ENCODE measurements at places on chromosomes 3 and 15. TPM values are rescaled to one million over a fixed set of nuclear protein-coding genes. Genes with fewer than 3 reads are reported as not detected.

The CISH gene
- 2.0 TPM for total RNA-seq

The TMEM108 gene
- total RNA-seq, result not detected

The SEMA3G gene
- total RNA-seq, result under 0.01 TPM

The RASGRP1 gene
- not detected for total RNA-seq

The ITIH3 gene
- 0.14 TPM for total RNA-seq

The GCSAM gene
- total RNA-seq, result not detected

The VIPR1 gene
- 2.0 TPM for total RNA-seq

The SEMA3B gene
- 25.4 TPM for total RNA-seq

The MME gene
- 354 TPM for total RNA-seq

The APOD gene
- total RNA-seq, result 2.0 TPM

The NPAP1 gene
- not detected for total RNA-seq

The IDH3A gene
- 56.5 TPM for total RNA-seq

The TNIK gene
- total RNA-seq, result 27.3 TPM

The RAB6B gene
- total RNA-seq, result under 0.01 TPM

The ZBBX gene
- total RNA-seq, result not detected

The CHCHD6 gene
- total RNA-seq, result 9.2 TPM

The SCG5 gene
- total RNA-seq, result 16.5 TPM

The CMTM8 gene
- not detected for total RNA-seq

The UACA gene
- 382 TPM for total RNA-seq

The HGD gene
- total RNA-seq, result 0.14 TPM

The WDR72 gene
- total RNA-seq, result not detected

The AMIGO3 gene
- 2.1 TPM for total RNA-seq

The ANKUB1 gene
- not detected for total RNA-seq

The ARGFX gene
- total RNA-seq, result not detected

The ROPN1B gene
- total RNA-seq, result not detected

The TJP1 gene
- 84.9 TPM for total RNA-seq

The FBXW12 gene
- total RNA-seq, result not detected

The SPATA12 gene
- total RNA-seq, result not detected

The CLDN18 gene
- total RNA-seq, result not detected

The GOLGA8G gene
- not detected for total RNA-seq

The PLCH1 gene
- total RNA-seq, result 4.6 TPM

Measured in placental pericyte (primary cell).